Activated CD4-positive, alpha-beta T cell treated with anti-CD3 and anti-CD28 coated beads, Interleukin-2, amount 10 ng/mL, durations not matched to agents 24 days and 14 days (primary cell): ENCODE measurements at places on chromosomes 12 and 14.

DNA sequence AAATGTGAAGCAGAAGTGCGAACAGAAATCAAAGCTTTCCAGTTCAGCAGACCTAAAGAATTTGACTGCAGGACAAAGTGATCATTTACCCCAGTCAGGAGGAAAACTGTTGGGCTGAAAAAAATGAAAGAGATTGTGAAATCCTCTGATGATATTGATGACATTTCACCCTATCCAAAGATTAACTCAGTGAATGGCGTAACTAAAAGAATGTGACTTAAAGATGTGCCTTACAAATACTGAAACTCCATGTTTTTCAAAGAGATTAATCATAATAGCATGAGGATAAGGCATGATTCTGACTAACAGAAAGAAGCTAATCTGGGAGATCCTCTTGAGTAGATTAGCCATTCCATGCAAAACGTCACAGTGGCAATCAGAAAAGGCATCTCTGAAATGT lies 225.6 kb downstream of the DUSP6 start:
- no peak for DNase-seq

DNA sequence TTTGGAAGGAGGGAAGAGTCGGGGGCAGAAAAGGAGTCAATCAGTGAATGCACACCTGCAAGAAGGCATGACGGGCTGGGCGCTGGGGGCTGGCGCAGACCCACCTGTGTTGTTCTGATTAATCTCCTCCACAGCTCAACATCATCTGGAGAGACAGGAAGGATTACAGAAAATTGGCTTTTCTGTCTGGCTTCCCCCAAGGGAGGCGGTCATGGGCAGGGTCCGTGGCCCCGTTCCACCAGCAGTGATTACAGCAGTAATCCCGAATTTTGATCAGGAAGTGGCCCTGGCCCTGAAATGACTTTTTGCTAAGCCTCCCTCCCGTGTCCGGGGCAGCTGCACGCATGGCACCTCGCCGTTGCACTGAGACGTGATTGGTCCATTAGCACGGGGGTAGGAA lies 24.4 kb upstream of the GALNT9 start:
- DNase-seq, result no peak

- peak; percentile 75 for DNase-seq
These were observed 337.9 kb downstream of the AACS start for GRCh38 chr12:125402874-125403789.

DNA sequence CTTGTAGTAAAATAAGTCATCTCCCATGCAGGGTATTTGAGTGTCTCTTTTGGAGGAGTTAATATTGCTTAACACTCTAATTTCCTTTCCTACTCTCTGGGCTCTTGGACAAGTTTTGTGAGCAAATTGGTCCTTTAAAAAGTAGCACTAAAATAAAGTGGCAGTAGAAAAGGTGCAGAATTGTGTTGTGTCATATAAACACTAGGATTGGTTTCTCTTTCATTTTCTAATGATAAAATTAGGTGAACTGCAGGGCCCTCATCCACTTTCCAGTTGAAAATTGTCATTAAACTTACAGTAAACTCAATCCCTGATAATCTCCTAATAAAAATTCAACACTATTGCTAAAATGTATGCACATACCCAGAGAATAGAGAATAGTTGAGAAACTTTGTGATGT lies 42.6 kb upstream of the REP15 start:
- no peak for DNase-seq

- DNase-seq, result no peak
These were observed 23.0 kb downstream of the ATF7 start for GRCh38 chr12:53603196-53603595.

DNA sequence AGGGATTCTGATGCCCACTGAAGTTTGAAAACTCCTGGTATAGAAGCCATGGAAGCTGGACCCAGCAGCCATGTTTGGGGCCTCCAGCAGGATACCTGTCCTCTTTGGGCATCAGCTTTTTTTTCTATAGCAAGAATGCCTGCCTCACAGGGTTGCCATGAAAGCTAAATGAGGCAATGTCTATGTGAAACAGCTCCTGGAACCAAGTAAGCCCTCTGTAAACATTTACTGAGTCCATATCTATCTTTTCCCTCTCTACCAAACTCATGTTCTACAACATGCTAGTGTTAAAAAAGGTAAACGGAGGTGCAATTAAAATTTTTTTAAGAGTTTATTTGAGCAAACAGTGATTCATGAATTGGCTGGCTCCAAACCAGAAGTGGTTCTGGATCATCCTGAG lies 28.6 kb downstream of the FLVCR2 start:
- DNase-seq, result no peak

DNA sequence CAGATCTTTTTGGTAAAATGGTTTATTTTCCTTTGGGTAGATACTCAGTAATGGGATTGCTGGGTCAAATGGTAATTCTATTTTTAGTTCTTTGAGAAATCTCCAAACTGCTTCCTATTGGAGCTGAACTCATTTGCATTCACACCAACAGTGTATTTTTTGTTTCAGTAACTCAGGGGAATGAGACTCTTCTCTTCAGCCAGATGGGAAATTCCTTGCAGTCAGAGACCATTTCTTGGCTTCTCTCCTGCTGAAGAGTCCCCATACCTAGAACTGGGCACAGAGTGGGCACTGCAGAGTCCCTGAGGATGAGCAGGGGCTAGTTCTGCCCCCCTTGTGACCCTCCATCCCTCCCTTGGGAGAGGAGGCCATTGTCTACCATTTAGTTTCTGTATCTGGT lies 10.8 kb downstream of the SDSL start:
- DNase-seq, result no peak

DNA sequence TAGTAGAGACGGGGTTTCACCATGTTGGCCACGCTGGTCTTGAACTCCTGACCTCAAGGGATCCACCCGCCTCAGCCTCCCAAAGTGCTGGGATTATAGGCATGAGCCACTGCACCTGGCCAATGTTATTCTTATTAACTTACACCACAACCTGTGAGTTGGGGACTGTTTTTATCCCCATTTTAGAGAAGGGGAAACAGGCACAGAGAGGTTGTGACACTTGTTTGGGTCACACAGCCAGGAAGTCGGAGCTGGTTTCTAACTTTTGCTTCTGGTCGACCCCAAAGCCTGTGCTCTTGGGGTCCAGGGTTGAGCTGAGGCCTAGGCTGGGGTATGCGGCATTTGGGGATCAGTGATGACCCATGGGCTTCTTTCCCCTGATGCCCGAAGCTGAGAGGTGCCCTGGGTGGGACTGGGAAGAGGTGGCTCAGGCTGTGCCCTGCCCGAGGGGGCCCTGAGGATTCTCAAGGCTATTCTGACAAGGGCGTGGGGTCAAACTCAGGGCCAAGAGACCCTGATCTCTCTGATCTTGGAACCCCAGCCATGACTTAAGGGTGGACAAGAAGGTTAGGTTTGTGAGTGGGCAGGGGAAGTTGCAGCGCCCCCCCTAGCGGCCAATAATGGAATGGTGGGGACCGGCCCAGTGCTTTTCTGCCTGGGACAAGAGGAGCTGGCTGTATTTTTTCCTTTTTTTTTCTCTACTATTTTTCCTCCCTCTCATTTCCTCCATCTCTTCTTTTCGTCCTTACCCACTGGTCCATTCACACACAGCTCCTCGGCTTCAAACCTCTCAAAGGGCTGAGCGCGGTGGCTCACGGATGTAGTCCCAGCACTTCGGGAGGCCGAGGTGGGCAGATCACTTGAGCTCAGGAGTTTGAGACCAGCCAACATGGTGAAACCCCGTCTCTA lies 3.0 kb downstream of the SDSL start:
- peak; percentile 86 for DNase-seq

GRCh38 chr14:105499256-105500035 lies 8.4 kb downstream of the TEDC1 start:
- DNase-seq, result no peak

- DNase-seq, result no peak
These were observed 12.7 kb upstream of the SERPINA1 start for GRCh38 chr14:94401083-94401482.

DNA sequence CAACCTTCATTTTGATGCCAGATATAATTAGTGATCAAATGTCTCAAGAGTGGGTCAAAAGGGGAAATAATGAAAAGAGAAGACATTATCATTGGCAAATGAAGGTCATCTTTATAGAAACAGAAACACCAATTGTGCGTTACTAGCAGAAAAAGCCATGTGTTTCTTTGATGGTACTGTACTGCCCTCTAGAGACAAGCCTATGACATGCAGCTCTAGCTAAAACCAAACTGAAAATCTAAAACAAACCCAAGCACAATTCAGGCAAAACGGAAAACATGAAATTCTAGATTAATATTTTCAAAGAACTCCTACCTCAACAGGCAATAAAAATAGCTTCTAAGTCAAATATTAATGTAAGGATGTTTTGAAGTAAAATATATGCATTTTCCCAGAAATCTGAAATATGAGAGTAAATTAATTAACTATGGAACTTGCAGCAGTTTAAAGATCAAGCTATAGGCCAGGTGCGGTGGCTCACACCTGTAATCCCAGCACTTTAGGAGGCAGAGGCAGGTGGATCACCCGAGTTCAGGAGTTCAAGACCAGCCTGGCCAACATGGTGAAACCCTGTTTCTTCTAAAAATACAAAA lies 115.4 kb downstream of the KLHL28 start:
- DNase-seq, result peak; percentile 73

GRCh38 chr14:22890416-22890815 lies 7.4 kb downstream of the REM2 start:
- DNase-seq, result no peak

DNA sequence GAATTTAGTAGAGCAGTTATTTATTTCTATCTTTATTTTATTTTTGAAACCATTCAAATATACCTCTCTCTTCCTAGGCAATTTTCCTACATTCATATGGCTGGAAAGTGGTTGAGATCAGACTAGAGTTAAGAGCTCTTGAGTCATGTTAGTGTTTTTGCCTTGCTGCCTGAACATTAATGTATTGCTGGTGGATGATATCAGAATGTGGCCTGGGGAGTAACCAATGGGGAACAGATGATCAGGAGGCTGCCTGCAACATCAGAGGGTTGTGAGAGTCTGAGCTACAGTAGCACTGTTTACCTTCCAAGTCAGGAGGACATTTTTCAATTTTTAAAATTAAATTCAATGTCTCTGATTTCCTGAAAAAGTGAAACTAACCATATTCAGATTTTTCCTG lies 166.3 kb upstream of the TRHDE start:
- DNase-seq, result no peak

GRCh38 chr12:15719230-15719629 lies 70.0 kb downstream of the EPS8 start:
- no peak for DNase-seq

DNA sequence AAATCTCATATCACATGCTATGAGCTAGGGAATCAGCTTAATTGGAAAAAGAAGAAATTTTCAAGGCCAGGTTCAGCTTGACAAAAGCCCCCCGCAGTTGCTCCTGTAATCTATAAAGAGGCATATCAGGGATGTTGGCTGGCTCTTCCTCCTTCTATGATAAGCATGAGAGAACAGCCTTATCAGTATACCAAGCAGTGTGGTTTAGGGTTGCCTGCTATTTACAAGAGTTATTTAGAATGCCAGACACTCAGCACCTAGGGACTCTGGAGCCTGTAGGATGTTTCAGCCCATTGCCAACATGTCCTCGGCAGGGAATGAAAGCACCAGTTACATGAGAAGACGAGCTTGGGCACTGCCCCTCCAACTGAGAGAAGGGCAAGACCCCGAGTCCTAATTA lies 89.5 kb upstream of the TMPO start:
- DNase-seq, result no peak

DNA sequence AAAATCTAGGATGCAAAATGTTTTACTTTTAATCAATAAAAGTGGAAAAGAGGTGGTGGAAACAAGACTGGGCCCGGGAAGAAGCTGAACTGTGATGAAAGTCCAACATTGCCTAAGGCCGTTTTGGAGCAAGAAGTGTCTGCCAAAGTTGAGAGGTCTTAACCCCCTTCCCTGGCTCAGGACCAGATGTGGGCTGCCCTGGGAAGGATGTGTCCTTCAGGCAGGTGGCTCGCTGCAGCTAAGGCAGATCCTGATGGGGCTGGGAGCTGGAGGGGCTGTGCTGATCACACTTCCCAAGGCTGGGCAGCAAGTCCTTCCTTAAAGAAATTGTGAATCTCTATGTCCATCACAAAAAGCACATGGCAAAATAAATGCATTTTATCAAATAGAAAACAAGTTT lies 581.6 kb downstream of the GALC start:
- no peak for DNase-seq

GRCh38 chr12:89390802-89391673 lies 38.7 kb upstream of the DUSP6 start:
- no peak for DNase-seq

GRCh38 chr12:6219980-6220379 lies 19.8 kb downstream of the CD9 start:
- DNase-seq, result no peak
